ENCODE measurements at places on chromosomes 1 and 21. TPM values are rescaled to one million over a fixed set of nuclear protein-coding genes. Genes with fewer than 3 reads are reported as not detected.
A peak's percentile ranks its signal among the peaks of the same experiment; 100 is the strongest.

DTL gene
- total RNA-seq: 27.8 TPM

KCND3 gene
- 8.0 TPM for total RNA-seq

LEFTY2 gene
- total RNA-seq: 0.52 TPM

REN gene
- 0.28 TPM for total RNA-seq

CRYAA gene
- total RNA-seq: not detected

SPRR3 gene
- total RNA-seq: not detected

ADCY10 gene
- total RNA-seq: 0.09 TPM

FAM131C gene
- not detected for total RNA-seq

GPR37L1 gene
- total RNA-seq: 0.09 TPM

ST3GAL3 gene
- total RNA-seq: 20.5 TPM

PGLYRP3 gene
- not detected for total RNA-seq

CD53 gene
- 118 TPM for total RNA-seq

CD1E gene
- total RNA-seq: 0.55 TPM

RNF187 gene
- total RNA-seq: 40.7 TPM

GRCh38 chr1:228734881-228735801, at the start of gene RHOU:
TSS of gene RHOU (plus strand) at chr1:228735479. CDS start at chr1:228735743, 264 bp downstream.
- DNase-seq: peak; percentile 86

GRCh38 chr1:173821680-173822079, 2.8 kb upstream of the DARS2 start:
- no peak for DNase-seq

DNA sequence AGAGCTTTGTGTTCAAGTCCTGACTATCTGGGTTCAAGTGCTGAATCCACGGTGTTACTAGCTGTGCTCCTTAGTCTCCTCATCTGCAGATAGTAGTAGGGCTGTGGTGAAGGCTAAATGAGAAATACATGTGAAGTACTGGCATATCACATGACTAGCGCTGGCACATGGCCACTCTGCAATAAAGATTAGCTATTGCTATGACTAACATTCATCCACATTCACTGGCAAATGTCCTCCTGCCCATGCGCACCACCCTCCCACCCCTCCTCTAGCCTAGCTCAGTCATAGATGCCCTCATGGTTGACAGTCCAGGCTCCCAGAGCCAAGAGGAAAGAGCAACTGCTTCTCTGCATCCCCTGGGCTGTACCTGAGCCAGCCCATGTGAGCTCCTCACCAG, 8.5 kb upstream of the COL8A2 start:
- DNase-seq: no peak

- no peak for DNase-seq
Observed at GRCh38 chr1:172966844-172967540, 83.7 kb downstream of the TNFSF18 start.

DNA sequence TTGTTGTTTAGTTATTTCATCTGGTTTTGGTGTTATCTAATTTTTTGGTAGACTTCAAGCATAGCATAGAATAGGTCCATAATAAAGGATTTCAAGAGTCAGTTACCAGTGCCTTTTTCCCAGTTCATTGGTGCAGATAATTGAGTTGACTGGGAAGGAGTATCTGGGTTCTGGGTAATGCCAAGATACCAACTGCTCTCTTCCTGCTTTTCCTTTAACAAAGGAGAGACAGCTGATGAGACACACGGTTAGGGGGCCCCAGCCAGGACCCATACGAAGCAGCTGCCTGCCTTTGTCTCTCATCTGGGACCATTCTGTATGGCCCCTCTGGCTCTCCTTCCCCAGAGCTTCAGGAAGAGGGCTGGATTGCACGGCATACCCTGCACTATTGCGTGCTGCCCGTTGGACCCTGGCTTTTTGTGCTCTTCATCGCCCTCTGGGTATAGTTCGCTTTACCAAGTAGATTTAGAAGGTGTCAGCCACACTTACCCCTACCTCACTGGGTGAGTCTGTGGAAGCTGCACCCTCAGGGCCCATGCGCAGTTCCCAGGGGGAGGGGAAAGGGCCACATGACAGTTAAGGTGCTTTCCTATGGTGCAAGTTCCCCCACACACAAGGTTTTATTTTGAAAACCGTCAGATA, 7.0 kb downstream of the NAV1 start:
- no peak for DNase-seq

DNA sequence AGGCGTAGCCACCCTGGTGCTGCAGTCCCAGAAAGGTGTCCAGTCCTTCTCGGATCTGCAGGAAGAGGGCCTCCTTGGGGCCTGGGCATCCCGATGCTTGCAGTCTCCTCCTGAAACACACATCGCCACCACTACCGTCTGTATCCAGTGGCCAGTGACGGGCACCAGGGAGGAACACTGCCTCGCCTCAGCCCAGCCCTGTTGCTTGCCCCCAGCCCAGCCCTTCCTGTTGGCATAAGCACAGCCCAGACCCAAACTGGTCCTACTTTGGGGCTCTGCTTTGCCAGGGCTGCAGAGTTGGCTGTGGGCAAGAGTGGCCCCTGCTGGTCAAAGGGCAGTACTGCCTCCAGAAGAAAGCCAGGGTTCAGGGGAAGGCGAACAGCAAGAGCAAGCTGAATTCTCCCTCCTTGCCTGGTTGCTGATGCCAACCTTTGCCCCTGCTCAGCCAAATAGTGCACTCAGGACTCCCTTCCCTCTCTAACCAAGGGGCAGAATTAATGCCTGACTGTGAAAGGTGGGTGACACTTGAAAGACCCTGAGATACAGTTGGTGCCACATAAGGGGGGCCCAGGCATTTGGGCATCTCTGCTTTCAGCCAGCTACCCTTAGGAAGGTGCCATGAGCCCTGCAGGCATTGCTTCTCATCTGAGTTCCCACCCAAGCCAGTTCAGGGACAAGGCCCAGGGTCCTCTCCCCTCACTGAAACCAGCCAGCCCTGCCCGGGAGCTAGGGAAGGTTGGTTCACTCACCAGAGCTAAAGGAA, 11.1 kb upstream of the ARHGEF2 start:
- peak; percentile 87 for DNase-seq

- DNase-seq: peak; percentile 44
Observed at GRCh38 chr1:93021539-93022134, 57.4 kb upstream of the MTF2 start.

- DNase-seq: no peak
Observed at GRCh38 chr1:165248969-165249571, 107.4 kb downstream of the LMX1A start.

- no peak for DNase-seq
Observed at GRCh38 chr1:201968202-201968925, 13.1 kb downstream of the TIMM17A start.

GRCh38 chr1:243501002-243501401, 245.2 kb downstream of the SDCCAG8 start:
- DNase-seq: no peak

DNA sequence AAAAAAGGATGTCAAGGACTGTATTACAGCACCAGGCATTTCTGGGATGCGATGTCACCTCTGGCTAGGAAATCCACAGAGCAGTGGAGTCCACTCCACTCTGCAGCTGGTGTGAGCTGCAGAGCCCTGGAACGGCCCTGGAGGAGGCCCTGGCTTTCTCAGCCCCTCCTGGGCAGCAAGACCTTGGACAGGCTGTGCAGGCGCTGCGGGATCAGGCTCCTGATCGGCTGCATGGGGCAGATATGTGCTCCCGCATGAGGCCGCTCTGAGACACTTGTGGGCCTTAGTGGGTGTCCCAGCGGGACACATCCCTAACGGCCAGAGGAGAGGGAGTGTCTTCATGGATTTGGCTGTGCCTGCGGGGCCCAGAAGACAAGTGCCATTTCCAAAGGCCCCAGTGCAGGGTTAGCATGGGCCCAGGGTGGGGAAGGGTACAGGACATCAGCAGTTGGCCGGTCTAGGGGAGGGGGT, 6.2 kb downstream of the DNMT3L start:
- no peak for DNase-seq

DNA sequence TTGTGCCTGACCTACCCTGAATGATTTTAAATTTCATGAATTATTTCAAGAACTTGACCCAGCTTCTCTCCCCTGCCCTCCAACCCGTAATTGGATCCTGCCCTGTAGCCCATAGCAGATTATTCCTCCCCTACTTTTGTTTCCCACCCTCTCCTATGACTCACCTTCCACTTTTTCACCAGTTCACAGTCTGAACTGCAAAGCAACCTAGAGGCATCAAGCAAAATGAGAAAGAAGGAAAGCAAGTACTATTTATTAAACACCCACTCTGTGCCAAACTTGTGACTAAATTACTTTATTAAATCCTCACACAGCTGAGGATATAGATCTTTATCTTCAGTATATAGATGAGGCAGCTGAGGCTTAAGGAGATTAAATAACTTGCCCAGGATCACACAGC, 20.7 kb upstream of the IKBKE start:
- no peak for DNase-seq

GRCh38 chr1:31742462-31743212, 21.5 kb downstream of the ADGRB2 start:
- DNase-seq: no peak

GRCh38 chr1:50873458-50874187, 86.4 kb downstream of the FAF1 start:
- DNase-seq: peak; percentile 35

- DNase-seq: no peak
Observed at GRCh38 chr1:36464605-36465393, 615 bp upstream of the MRPS15 start.

DNA sequence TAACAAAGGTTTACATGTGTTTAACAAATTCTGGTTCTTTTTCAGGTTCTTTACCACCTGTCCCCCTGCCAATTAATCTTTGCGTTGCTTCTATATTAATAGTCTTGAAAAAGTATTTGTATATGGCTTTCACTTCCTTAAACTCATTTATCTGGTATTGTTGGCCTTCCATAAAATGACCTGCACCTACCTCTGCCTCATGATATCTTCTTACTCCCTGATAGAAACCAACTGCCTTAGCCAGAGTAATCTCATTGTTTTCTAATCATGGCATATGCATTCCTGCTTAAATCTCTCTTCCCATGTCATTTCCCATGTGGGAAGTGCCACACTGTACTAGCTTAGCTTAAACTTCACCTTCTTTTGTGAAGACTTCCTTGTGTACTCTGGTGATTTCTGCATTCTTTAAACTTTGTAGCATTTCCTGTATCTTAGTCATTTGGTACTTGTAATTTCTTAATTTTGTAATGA, 8.7 kb downstream of the SMG7 start:
- DNase-seq: no peak

DNA sequence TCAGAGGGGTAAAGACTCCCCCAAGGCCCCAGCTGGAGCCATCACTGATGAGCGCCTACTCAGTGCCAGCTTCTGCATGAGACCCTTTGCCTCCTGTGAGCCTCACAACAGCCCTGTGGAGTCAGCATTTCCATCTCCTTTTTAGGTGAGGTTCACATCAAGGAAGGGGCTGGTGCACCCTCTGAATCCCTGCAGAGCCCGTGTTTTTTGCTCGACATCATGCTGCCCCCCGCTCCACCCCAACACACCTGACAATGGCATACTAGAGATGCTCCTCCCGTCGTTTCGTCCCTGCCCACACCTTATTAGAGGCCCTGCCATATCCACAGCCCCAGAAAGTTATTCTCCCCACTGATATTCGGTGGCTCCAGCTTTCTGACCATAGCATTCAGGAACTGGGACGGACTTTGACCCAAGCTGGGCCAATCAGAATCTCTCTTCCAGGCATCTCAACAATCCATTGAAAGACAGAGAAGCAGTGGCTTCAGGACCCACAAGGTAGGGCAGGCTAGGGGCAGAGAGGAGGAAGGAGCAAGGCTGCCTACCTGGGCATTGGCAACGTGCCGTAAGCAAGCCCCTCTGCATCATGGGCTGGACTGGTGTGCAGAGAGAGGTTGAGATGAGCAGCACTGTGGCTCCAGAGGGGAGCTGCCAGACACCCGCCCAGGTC, 32.7 kb downstream of the EPHA10 start:
- DNase-seq: no peak

- peak; percentile 36 for DNase-seq
Observed at GRCh38 chr1:202811296-202812175, 782 bp downstream of the PCAT6 start.

DNA sequence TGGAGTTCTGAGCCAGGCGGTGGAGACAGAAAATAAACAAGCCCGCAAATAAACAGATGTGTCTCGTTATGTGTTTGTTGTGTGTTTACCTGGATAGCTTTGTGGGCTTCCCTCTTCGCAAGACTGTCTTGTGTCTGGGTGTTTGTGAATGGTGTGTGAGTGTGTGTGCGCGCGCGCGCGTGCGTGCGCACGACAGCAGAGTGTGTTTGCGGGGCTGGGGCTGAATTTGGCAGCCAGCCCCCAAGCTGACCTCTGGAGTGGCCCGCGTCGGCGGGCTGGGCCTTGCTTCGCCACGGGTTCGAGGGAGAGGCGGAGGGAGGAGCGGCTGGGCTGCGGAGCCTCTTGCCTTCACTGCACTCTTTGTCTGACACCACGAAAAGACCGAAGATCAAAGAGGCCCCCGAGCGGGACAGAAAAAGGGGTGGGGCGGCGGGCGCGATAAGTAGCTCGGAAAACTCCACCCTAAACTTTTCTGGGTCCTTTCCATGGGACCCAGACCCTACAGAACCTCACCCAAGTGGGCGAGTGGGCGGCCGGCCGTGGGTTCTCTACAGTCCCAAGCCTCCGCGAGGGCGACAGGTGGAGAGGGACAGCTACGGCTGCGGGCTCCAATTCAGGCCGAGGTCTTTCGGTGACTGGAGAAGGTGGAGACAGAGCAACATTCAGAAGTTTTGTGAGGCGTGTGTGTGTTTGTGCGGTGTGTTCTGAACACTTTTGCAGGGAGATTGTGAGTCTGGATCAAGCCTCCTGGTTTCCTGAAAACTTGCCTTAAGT, 14.5 kb downstream of the PAX7 start:
- no peak for DNase-seq

DNA sequence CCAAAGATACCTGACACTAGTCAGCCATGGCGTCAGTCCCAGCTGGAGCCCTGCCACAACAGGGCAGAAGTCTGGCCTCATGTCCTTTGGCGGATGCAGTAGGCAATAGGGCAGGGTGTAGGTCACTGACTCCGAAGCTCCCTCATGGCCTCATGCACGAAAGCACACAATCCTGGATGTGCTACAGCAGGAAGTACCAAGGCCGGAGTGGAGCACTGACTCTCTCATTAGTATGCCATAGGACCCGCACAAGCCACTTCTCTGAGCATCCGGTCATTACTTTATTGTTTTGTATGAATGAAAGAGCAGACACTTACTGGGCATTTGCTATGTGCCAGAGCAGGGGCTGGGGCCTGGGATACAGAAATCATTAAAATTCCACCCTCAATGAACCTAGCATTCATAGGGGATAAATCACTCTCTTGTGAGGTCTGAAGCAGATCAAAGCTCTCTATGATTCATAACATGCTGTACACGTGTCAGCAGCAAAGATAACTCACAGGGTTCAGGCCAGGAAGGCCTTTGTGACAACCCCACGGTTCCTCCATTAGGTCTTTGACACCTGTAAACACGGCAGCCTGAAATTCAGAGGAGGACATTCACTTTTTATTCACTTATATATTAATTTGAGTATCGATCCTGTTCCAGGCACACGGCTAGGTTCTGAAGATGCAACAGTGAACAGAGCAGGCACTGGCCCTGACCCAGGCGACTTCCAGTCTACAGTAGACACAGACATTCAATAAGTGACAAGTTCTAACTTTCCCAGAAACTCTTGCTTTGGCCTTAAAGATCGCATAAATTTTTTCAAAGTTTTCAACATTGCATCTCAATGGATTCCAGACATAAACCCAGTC, 357.9 kb upstream of the USP24 start:
- DNase-seq: no peak

Measured in lung (tissue), 17 donors.